ENCODE measurements at places on chromosomes 5 and 9. TPM values are rescaled to one million over a fixed set of nuclear protein-coding genes. Genes with fewer than 3 reads are reported as not detected.

The CDK7 gene
- total RNA-seq = 21.9 TPM

The LRRC8A gene
- total RNA-seq = 26.5 TPM

The NNT gene
- total RNA-seq = 148 TPM

The EDIL3 gene
- 27.5 TPM for total RNA-seq

The RASGEF1C gene
- 0.85 TPM for total RNA-seq

Measured in colonic mucosa (tissue), 4 donors.